HS-5 (cell line): ENCODE measurements at places on chromosomes 2 and 18.

- DNase-seq: no peak
Measured at GRCh38 chr18:5103693-5104092, 93.4 kb downstream of the AKAIN1 start.

- no peak for DNase-seq
Measured at GRCh38 chr2:241620419-241620769, 16.6 kb downstream of the THAP4 start.

DNA sequence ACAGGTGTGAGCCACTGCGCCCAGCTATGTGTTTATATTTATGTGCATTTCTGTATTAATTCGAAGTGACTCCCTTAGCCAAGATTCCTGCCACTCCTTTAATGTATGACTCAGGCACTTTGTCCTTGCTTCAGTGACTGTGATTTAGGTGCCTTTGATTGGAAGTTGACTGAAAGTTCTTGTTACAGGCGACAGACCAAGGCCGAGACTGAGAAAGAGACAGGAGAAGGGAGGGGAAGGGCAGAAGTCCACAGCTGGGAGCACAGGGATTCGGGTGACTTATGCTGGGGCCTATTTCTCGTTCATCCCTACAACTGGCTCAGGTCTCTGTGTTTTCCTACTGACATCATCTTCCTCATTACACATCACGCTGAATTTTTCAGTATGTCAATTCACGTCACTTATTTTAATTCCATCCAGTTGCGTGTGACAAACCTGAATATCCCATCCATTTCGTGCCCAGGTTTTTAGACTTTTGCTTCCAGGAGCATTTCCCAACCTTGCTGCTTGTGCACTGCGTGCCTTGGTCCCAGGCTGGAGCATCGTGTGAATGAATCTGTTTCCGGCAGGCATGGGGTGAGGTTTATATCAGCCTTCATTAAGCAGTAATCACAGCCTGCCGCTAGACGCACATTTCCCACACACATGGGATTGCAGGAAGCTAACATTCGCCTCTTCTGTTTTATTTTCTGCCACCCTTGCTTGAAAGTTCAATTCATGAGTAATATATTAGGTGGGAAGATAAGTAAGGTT is 42.4 kb downstream of the TMEM18 start:
- no peak for DNase-seq

DNA sequence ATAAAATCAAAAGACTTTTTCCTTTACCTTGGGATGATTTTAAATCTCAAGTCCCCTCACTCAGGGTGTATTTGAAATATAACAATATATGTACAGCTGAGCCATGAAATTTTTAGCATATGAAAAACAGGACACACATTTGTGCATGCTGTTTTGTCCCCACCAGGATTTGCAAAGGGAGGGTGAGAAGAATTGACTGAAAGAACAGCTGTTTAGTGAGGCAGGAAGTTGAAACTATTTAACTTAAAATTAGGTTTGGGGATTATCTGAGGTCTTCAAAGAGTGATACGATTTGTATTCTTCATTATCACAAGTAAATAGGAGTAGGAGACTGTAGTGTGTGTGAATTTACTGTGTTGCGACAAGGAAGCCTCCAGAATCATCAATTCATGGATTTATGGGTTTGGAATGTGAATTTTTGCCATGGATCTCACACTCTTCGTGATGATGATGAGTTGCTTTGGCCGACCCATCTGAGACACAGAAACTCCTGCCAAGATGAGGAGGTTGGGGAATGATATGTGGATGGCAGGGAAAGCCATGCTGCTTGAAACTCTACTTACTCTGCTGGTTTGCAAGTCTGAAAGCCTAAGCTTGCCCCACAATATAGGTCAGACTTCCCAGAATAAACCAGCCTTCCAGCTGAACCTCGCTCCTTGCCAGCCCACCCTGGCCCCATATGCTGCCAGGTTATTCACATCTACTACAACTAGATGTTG is 31.0 kb upstream of the SPATS2L start:
- DNase-seq: no peak

- no peak for DNase-seq
Measured at GRCh38 chr2:88603146-88603545, 24.1 kb downstream of the EIF2AK3 start.

- no peak for DNase-seq
Measured at GRCh38 chr18:50849419-50849821, 29.5 kb upstream of the ME2 start.

GRCh38 chr2:38065502-38066135 is 10.3 kb downstream of the CYP1B1 start:
- no peak for DNase-seq

GRCh38 chr2:208265371-208265800 is 669 bp upstream of the PIKFYVE start:
- no peak for DNase-seq

GRCh38 chr18:12968619-12969018 is 20.8 kb downstream of the SEH1L start:
- no peak for DNase-seq

DNA sequence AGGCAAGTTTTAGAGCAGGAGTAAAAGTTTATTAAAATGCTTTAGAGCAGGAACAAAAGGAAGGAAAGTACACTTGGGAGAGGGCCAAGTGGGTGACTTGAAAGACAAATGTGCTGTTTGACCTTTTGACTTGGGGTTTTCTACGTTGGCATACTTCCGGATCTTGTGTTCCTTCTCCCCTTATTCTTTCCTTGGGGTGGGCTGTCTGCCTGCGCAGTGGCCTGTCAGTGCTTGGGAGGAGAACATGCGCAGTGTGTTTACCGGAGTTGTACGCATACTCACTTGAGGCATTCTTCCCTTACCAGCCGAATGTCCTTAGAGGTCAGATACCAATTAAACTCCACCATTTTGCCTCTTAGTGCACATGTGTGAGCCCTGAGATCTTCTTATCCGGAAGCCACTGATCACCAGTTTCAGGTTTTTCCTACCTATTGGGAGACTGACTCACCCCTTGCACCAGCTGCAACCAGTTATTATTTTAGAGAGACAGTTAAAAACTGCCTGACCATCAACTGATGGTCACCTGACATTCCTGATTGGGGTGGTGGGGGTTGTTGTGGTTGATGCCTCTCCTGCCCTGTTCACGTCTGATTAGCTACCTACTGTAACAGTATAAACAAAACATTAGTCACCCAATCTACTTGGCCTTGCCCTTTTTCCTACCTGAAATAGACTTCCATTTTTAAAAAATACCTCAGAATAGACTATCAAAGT is 67.5 kb downstream of the NYAP2 start:
- DNase-seq: no peak

- no peak for DNase-seq
Measured at GRCh38 chr2:46999857-47000678, 84.5 kb upstream of the MCFD2 start.

DNA sequence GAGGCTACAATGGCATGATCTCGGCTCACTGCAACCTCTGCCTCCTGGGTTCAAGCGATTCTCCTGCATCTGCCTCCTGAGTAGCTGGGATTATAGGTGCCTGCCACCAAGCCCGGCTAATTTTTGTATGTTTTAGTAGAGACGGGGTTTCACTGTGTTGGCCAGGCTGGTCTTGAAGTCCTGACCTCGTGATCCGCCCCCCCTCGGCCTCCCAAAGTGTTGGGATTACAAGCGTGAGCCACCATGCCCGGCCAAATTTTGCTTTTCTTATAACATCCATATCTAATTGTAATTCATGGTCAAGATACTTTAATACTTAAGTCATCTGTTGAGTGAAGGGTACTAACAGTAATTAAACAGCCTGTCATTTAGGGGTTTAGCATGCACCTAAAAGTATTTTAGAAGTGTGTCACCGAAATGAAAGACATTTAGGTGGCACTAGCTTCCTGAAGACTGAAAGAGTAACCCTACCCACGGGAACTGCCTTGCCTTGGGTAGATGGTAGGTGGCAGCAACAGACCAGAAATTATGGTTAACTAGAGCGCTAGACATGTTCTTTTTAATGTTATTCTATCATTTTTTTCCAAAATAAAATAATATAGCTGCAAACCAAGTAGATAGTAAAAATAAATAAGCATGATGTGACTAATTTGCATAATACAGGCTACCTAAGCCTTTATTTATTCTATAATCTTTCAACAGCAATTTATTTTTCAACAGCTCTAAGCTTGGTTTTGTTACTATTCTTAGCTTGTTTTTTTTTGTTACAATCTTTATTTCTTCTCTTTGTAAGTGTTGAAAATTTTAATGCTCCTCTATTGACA is 8.6 kb upstream of the ACYP2 start:
- no peak for DNase-seq

- no peak for DNase-seq
Measured at GRCh38 chr2:203412546-203413331, 84.5 kb downstream of the ABI2 start.

- DNase-seq: peak; percentile 18
Measured at GRCh38 chr2:70946832-70947442, 11.2 kb downstream of the ATP6V1B1 start.

GRCh38 chr18:55477860-55478581 is 110.0 kb downstream of the TCF4 start:
- DNase-seq: peak; percentile 4

GRCh38 chr2:13201924-13202323 is 485.2 kb downstream of the TRIB2 start:
- DNase-seq: no peak

- DNase-seq: no peak
Measured at GRCh38 chr2:47601568-47601967, 181.4 kb upstream of the MSH6 start.

DNA sequence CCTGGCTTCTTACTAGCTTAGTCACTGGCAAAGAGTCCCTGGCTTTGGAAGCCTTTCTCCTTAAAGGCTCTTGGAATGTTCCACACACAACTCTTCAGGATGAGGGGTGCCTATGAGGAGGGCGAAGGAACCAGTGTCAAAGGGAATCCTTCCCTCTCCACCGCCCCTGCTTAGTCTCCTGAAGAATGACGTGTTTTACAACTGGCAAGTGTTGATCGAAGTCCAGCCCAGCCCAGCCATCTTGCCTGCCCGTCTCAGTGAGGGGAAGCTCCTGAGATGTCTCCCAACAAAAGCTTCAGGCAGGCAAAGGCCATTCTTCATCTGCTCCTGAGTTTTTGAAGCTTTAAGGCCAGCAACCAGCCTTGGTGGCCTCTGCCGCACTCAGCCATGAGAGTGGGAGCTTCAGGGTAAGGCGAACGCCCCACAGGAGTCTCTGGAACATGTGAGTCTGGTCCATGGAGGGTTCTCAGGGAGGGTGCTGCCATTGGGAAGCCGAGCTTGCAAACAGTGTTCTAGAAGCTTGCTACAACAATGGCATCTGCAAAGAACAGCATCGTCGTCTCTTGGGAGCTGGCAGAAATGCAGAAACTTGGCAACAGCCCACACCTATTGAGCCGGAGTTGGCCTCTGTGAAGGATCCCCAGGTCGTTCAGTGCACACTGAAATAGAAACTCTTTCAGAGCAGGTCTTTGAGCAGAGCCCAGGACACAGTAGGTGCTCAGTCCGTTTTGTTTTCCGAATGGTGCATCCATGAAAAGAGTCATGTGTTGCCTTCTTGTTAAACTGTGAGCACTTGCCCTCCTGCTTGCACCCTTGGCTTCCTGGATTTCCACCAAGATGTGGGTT is 220.7 kb downstream of the SEPTIN10 start:
- no peak for DNase-seq

DNA sequence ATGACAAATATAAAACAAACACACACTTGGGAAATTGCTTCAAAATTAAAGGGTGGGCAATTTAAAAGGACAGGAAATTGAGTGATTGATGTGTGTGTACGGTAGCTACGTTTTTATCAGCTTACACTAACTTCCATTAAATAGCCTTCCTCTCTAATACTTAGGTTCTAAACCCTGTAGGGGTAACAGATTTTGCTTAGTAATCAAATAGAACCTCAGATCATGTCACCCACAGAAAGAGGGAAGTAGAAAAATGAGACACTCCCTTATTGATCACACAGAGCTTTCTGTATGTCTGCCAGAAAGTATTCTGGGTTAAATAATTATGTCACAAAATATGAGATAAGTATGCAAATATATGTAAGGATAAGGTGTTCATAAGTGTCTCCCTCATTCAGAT is 93.3 kb downstream of the ICA1L start:
- no peak for DNase-seq

GRCh38 chr18:48902856-48903601 is 47.7 kb downstream of the SMAD7 start:
- no peak for DNase-seq

GRCh38 chr2:97707362-97708047 is 5.9 kb upstream of the ZAP70 start:
- DNase-seq: no peak

DNA sequence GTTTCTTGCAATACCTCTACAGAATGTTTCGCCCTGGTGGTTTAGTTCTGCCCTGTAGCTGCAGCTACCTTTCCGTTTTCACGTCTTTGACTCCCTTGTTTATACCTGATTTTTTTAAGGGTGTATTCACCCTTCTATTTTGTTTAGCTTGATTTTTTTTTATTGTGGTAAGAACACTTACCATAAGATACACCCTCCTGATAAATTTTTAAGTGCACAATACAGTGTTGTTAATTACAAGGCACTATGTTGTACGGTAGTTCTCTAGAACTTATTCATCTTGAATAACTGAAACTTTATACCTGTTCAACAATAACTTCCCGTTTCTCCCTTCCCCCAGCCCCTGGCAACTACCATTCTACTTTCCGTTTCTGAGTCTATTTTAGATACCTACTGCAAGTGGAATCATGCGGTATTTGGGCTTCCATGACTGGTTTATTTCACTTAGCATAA is 48.9 kb upstream of the NABP1 start:
- no peak for DNase-seq

DNA sequence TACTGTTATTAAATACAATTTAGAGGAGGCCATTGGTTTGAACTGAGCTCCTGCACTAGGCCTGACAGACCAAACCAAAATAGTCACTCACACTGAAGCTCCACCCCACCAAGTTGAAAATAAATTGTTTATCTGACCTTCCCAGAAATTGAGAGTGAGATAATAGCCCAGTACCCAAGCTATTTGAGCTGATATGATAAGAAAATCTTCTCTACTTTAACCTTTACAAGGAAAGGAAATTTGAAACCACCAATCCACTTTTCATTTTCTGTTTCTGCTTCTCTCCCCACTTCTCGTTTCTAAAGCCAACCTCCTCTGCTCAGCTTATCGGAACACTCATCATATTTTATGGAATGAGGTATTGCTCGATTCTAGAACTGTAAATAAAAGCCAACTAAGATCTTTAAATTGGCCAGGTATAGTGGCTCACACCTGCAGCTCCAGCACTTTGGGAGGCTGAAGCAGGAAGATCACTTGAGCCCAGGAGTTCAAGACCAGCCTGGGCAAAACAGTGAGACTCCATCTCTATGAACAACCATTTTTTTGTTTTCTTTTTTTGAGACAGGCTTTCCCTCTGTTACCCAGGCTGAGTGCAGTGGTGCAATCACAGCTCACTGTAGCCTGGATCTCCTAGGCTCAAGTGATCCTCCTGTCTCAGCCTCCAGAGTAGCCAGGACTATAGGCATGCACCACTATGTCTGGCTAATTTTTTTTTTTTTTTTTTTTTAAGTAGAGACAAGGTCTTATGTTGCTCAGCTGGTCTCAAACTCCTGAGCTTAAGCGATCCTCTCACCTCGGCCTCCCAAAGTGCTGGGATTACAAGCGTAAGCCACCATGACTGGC is 13.3 kb upstream of the GALM start:
- no peak for DNase-seq
